ENCODE measurements at places on chromosomes 5 and 9.

GRCh38 chr9:116417464-116417863, 263.9 kb downstream of the PAPPA start:
- no peak for DNase-seq

- no peak for DNase-seq
Observed at GRCh38 chr5:160133071-160133917, 14.0 kb upstream of the PWWP2A start.

- no peak for DNase-seq
Observed at GRCh38 chr9:132752877-132753592, 82.8 kb downstream of the GTF3C4 start.

- DNase-seq = peak; percentile 77
Observed at GRCh38 chr9:76905791-76906646, at the start of gene PRUNE2. Gene PRUNE2 (minus strand): TSS chr9:76906114. CDS start chr9:76905963, 151 bp downstream.

GRCh38 chr5:115843444-115844130, 1.9 kb downstream of the AP3S1 start:
- no peak for DNase-seq

GRCh38 chr5:130323804-130324454, 419.7 kb downstream of the CHSY3 start:
- no peak for DNase-seq

DNA sequence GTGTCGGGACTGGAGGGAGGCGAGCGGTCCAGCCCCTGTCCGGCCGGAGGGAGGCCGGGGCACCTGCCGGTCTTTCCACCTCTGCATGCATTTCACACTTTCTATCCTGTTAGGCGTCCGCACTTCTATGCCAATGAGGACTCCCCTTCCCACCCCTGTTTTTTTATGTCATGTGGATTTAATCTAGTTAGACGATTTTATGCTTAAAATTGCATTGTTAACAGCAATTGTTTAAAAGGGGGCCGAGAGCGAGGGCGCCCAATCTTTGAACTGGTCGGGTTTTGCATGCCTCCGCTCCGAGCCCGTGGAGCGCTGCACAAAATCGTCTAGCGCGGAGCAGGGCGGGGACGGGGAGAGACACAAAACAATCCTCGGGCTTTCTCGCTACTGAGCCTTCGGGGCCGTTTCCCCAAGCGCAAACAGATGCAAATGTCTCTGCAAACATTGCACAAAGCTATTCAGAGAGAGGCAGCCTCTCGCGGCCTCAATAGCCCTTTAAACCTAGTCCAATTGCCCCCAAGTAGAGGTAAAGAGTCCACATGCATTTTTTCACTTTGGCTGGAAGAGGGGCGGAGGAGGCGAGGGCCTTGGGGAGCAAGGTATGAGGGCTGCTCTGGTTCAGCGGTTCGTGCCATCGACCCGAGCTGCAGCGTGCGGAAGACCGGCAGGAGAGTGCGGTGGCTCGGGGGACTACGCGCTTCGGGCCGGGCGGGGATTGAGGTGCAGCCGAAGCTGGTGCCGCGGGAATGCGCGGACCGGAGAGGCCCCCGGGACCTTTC, 37.5 kb upstream of the TIFAB start:
- no peak for DNase-seq

- no peak for DNase-seq
Observed at GRCh38 chr9:131475111-131475955, 27.4 kb upstream of the POMT1 start.

- no peak for DNase-seq
Observed at GRCh38 chr5:95072281-95072680, 212.6 kb downstream of the MCTP1 start.

- DNase-seq = no peak
Observed at GRCh38 chr5:51821697-51822096, 438.4 kb downstream of the ISL1 start.

- no peak for DNase-seq
Observed at GRCh38 chr9:78097541-78097940, 65.9 kb upstream of the GNAQ start.

GRCh38 chr5:36600917-36601527, 5.4 kb upstream of the SLC1A3 start:
- no peak for DNase-seq

GRCh38 chr5:7897014-7897600, 28.2 kb downstream of the MTRR start:
- DNase-seq = peak; percentile 45

Data from SHP77 (cell line).